ENCODE measurements at places on chromosomes 7 and 10.

DNA sequence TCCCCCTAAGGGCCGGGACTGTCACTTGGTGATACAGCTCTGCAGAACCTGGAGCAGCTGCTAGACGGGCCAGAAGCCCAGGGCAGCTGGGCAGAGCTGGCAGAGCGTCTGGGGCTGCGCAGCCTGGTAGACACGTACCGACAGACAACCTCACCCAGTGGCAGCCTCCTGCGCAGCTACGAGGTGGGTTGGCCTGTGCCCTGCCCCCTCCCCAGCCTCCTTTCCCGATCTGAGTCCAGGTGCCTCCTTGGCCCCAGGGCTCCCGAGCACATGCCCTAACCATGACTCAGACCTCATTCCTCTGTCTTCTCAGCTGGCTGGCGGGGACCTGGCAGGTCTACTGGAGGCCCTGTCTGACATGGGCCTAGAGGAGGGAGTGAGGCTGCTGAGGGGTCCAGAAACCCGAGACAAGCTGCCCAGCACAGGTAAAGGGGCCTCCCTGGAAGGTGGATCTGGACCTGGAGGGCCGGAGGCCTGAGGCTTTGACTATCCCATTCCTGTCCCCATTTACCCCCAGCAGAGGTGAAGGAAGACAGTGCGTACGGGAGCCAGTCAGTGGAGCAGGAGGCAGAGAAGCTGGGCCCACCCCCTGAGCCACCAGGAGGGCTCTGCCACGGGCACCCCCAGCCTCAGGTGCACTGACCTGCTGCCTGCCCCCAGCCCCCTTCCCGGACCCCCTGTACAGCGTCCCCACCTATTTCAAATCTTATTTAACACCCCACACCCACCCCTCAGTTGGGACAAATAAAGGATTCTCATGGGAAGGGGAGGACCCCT lies 6.4 kb downstream of the NFKB2 start:
- DNase-seq: peak; percentile 49

- DNase-seq: peak; percentile 77
These were observed 171.5 kb downstream of the AKR1D1 start for GRCh38 chr7:138247568-138248333.

GRCh38 chr10:28880683-28880950 lies 203.3 kb downstream of the BAMBI start:
- DNase-seq: peak; percentile 47

DNA sequence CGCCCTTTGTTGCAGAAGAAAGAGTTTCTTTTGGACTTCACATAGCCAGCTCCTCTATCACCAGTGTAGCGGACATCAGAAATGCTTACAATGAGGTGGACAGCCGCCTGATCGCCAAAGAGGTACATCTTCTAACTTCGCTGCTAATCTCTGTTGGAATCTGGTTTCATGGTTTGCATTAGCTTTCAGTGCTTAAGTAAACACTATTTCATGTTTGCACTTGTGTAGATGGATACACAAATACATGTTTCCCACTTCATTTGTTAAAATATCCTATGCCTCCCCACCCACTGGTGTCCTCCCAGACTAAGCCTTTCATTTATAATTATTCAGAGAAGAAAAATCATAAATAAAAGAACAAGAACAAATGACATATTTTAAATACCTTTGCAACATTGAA lies 103.9 kb downstream of the WDFY4 start:
- DNase-seq: no peak

- no peak for DNase-seq
These were observed 1239.3 kb downstream of the TYW1 start for GRCh38 chr7:68235937-68236336.

DNA sequence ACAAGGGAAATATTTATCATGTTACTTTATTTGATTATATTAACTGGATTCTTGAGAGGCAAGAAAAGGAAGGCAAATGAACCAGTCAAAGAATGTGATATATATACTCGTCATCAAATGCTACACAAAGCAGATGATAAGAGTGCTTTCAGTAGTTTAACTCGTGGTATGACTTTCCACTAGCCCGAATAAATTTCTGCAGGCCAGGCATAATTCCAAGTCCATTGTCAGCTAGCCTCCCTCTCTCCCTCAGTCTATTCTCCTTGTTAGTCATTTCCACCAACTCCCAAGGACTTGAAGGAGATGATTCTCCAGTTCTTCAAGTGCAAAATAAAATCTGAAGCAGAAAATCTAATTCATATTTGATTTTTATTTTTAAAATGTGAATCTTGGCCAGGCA lies 190.5 kb downstream of the GLI3 start:
- DNase-seq: peak; percentile 67

- DNase-seq: peak; percentile 27
These were observed 16.0 kb downstream of the MYOZ1 start for GRCh38 chr10:73625004-73625883.

GRCh38 chr10:43892062-43892770 lies 243.5 kb upstream of the ZNF32 start:
- DNase-seq: peak; percentile 53

DNA sequence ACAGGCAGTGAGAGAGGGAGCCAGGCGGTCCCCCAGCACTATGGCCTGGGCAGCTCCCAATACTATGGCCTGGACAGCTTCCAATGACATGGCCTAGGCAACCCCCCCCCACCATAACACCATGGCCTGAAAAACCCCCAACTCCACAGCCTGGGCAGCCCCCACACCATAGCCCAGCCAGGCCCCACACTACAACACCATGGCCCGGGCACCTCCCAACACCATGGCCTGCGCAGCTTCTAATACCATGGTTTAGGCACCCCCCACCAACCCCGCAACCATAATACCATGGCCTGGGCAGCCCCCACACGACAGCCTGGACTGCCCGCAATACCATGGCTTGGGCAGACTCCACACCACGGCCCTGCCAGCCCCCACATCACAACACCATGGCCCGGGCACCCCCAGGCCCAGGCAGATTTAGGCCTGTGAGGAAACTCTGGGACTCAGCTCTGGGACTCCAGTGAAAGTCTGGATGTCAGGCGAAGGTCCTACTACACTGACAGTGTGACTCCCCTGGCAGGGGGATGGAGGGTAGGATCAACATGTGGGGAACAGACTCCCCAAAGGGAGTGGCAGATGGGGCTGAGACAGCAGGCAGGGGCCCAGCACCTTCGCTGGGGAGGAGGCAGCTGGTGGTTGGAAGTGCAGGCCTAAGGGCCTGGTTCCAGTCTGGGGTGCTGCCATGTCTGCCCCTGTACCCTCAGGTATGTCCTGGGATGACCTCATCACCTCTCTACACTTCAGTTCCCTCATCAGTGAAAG lies 8.7 kb downstream of the CPXM2 start:
- DNase-seq: no peak

DNA sequence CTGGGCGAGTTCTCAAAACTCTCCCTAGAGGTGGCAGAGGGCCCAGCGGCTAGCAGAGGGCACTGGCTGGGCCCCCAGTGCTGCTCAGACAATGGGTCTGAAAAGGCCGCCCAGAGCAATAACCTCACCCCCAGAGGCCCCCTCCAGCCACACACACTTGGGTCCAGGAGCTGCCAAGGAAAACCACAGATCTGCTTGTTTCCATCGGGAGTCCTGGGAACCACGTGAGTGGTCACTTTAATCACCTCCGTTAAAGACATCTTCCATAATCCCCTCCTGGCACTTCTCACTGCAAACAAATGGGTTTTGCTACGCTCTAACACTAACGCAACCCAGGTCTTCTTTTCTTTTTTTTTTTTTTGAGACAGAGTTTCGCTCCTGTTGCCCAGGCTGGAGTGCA lies 30.0 kb downstream of the NUDT1 start:
- DNase-seq: no peak

GRCh38 chr7:144006692-144007042 lies 6.5 kb downstream of the OR6B1 start:
- no peak for DNase-seq

GRCh38 chr7:157520249-157520648 lies 183.4 kb downstream of the DNAJB6 start:
- DNase-seq: no peak

- no peak for DNase-seq
These were observed 10.6 kb downstream of the UBE3C start for GRCh38 chr7:157149317-157149716.

GRCh38 chr7:156998988-156999957 lies 11.2 kb downstream of the MNX1 start:
- no peak for DNase-seq

DNA sequence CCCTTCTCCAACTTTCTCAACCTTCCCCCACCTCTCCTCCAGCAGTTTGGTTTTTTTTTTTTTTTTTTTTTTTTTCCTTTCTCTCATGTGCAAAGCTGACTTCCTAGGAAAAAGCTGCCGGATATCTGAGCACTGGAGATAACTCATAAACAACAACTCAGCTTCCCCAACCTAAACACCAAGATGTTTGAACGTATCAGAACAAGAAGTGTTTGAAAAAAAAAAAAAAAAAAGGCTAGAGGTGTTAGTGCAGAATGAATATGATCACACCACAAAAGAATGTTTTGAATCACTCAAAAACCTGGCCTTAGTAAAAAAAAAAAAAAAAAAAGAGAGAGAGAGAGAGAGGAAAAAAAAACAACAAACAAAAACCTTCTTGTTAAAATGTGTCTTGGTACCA lies 11.2 kb downstream of the GATA3 start:
- no peak for DNase-seq

DNA sequence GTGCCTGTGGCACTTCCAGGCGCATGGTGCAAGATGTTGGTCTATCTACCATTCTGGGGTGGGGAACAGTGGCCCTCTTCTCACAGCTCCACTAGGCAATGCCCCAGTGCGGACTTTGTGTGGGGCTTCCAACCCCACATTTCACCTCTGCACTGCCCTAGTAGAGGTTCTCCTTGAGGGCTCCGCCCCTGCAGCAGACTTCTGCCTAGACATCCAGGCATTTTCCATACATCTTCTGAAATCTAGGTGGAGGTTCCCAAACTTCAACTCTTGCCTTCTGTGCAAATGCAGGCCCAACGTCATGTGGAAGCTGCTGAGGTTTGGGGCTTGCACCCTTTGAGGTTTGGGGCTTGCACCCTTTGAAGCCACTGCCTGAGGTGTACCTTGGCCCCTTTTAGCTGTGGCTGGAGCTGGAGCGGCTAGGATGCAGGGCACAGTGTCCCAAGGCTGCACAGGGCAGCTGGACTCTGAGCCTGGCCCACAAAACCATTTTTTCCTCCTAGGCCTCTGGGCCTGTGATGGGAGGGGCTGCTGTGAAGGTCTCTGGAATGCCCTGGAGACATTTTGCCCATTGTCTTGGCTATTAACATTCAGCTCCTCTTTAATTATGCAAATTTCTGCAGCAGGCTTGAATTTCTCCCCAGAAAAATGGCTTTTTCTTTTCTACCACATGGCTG lies 130.6 kb upstream of the EFCAB10 start:
- DNase-seq: no peak

GRCh38 chr7:142776206-142776844 lies 5.6 kb downstream of the PRSS2 start:
- DNase-seq: peak; percentile 67

- DNase-seq: no peak
These were observed 112.8 kb downstream of the JMJD1C start for GRCh38 chr10:63352976-63353375.

DNA sequence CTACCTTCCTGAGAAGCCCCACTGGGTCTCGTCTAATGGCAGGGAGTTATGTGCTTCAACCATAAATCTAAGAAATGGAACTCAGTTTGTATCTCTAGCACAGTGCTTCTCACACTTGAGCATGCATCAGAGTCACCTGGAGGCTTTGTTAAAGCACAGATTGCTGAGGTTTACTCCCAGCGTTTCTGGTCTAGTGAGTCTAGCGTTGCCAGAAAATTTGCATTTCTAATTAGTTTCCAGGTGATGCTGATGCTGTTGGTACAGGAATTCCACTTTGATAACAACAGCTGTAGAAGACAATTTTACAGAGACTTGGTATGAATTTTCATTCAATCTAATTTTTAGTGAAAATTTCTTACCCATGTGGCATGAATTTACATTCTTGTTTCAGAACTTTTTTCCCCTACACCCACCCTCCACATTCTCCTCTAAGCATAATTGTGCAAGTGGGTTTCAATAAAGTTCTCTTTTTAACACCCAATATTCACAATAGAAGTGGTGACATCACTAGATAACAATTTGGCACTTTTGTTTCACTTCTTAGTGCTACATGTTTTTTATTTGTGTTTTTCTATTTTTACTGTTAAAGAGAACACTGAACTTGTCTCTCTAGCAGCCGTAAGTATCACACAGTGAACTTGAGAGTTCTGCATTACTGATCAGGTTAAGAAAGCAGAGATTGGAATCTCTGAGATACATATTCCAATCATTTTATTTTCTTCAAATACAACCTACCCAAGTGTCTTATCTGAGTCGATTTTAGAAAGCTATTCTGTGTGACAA lies 48.4 kb upstream of the BET1 start:
- no peak for DNase-seq

- no peak for DNase-seq
These were observed 107.7 kb downstream of the BAMBI start for GRCh38 chr10:28785018-28785417.

- DNase-seq: peak; percentile 32
These were observed 32.1 kb upstream of the PFKFB3 start for GRCh38 chr10:6170638-6171037.

- no peak for DNase-seq
These were observed 203.6 kb upstream of the AKR1E2 start for GRCh38 chr10:4622384-4622783.

GRCh38 chr7:158543840-158544239 lies 43.8 kb downstream of the PTPRN2 start:
- DNase-seq: no peak

- peak; percentile 27 for DNase-seq
These were observed 70.2 kb upstream of the CCDC71L start for GRCh38 chr7:106731187-106731586.

DNA sequence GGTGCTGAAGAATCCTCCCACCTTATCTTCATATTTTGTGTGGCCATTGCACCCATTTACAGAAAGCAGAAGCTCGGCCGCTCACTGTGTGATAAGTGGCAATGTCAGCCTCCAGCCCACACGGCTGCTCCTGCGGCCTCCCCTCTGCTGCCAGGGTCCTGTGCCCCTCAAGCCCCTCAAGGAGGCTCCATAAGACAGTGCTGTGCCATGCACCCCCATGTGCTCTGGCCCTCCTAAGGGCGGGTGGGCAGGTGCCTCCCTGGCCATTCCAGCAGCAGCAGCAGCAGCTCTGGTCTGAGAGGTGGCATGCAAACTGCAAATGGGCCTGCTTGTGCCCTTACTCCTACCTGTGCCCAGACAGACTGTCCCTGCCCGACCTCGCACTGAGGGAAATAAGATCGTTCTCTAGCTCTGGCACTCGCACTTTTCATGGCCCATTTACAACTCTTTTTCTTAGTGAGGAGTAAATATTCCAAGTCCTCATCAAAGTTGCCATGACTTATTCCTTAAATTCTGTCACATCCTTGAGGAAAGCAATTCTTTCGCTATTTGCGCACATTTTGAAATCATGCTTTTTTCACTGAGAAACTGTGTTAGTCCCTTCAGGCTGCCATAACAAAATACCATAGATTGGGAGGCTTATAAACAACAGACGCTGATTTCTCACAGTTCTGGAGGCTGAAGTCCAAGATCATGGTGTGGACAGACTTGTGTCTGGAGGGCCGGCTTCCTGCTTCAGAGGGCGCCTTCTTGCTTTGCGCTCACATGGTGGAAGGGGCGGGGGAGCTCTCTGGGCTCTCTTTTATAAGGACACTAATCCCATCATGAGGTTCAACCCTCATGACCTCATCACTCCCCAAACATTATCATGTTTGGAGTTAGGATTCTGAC lies 187.8 kb downstream of the COBL start:
- DNase-seq: no peak
